Spinal cord (tissue), 10 donors: ENCODE measurements at places on chromosomes 11 and 22. TPM values are rescaled to one million over a fixed set of nuclear protein-coding genes. Genes with fewer than 3 reads are reported as not detected.

GRCh38 chr22:28560046-28560742 is 119.4 kb downstream of the TTC28 start:
- no peak overlapping the region for H3K4me3 ChIP-seq
- no peaks in the 10 kb centered on the region for H3K27me3 ChIP-seq
- no peak for DNase-seq
- no peaks in the 10 kb centered on the region for H3K4me1 ChIP-seq
- H3K36me3 ChIP-seq: no peaks in the 10 kb centered on the region
- no peak overlapping the region for H3K27ac ChIP-seq

DNA sequence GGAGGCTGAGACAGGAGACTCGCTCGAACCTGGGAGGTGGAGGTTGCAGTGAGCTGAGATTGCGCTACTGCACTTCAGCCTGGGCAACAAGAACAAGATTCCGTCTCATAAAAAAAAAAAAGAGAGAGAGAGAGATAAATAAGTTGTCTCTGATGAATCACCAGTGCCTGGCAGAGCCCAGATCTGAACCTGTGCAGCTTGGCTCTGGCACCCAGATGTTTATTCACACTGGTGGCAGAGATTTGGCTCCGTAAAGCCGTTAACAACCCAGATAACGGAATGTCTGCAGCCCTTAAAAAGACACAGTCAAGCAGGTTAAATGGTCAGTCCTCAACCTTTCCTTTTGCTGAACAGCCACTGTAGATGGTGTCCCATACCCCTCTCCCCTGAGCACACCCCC is 33.5 kb upstream of the RTL6 start:
- no peak for DNase-seq
- H3K27me3 ChIP-seq: no peaks in the 10 kb centered on the region

- peaks cover 7% of the 10 kb centered on the region for H3K36me3 ChIP-seq
- no peaks in the 10 kb centered on the region for H3K27me3 ChIP-seq
- H3K27ac ChIP-seq: no peak overlapping the region
- no peaks in the 10 kb centered on the region for H3K4me1 ChIP-seq
- DNase-seq: no peak
Measured at GRCh38 chr11:118415739-118416068, 14.3 kb downstream of the ATP5MG start.

GRCh38 chr11:104328512-104328907 is 164.6 kb upstream of the PDGFD start:
- H3K27ac ChIP-seq: no peak overlapping the region
- DNase-seq: no peak
- no peak overlapping the region for H3K4me3 ChIP-seq
- no peaks in the 10 kb centered on the region for H3K4me1 ChIP-seq
- H3K27me3 ChIP-seq: no peaks in the 10 kb centered on the region
- H3K36me3 ChIP-seq: no peaks in the 10 kb centered on the region

- no peak for DNase-seq
- peaks cover 18% of the 10 kb centered on the region for H3K4me1 ChIP-seq
- H3K4me3 ChIP-seq: no peak overlapping the region
- peaks cover 26% of the 10 kb centered on the region for H3K36me3 ChIP-seq
Measured at GRCh38 chr22:20953668-20954500, 13.2 kb upstream of the AIFM3 start.

The OR8D1 gene
- not detected for polyA plus RNA-seq

The MS4A3 gene
- 0.93 TPM for polyA plus RNA-seq

DNA sequence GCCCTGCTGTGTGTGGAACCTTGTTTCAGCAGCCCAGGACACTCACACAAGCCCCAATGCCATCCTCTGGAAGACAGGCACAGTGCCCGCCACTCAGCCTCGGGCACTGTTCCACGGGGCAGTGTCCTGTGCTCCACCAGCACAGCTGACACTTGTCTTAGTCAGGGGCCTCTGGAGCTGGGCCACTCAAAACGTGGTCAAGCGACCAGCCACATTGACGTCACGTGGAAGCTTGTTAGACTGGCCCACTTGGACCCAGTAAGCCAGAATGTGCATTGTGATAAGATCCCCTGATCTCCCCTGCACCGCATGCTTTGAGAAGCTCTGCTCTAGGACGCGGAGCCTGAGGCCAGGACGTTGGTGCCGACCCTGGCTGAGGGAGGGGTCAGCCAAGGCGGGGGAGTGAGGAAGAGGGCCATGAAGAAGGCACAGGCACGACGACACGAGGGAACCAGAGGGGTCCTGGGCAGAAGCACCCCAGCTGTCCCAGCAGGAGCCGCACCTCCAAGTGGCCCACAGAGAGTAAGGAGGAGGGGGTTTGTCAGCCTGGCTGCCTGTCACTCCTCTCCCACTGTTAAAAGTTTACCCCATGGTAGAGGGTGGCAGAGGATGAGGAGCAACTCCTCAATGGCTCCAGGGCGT is 64.6 kb downstream of the LINC01488 start:
- H3K4me3 ChIP-seq: no peak overlapping the region
- H3K27me3 ChIP-seq: no peaks in the 10 kb centered on the region
- no peaks in the 10 kb centered on the region for H3K36me3 ChIP-seq
- peaks cover 8% of the 10 kb centered on the region for H3K4me1 ChIP-seq
- no peak for DNase-seq

The C11orf16 gene
- polyA plus RNA-seq: 0.30 TPM

The ARHGAP42 gene
- 25.4 TPM for polyA plus RNA-seq

The SHISAL1 gene
- 17.0 TPM for polyA plus RNA-seq

GRCh38 chr11:79045018-79045799 is 395.6 kb downstream of the TENM4 start:
- no peaks in the 10 kb centered on the region for H3K27me3 ChIP-seq
- H3K4me1 ChIP-seq: peaks cover 11% of the 10 kb centered on the region
- H3K36me3 ChIP-seq: no peaks in the 10 kb centered on the region
- no peak overlapping the region for H3K27ac ChIP-seq
- DNase-seq: no peak

The NPAS4 gene
- polyA plus RNA-seq: 0.44 TPM

GRCh38 chr11:43690929-43691725 is 10.6 kb downstream of the HSD17B12 start:
- H3K4me1 ChIP-seq: peaks cover 3% of the 10 kb centered on the region
- no peak for DNase-seq
- no peak overlapping the region for H3K27ac ChIP-seq
- H3K27me3 ChIP-seq: no peaks in the 10 kb centered on the region
- H3K36me3 ChIP-seq: no peaks in the 10 kb centered on the region

The HEPN1 gene
- 68.9 TPM for polyA plus RNA-seq

The TIMP3 gene
- polyA plus RNA-seq: 231 TPM

The USH1C gene
- 3.7 TPM for polyA plus RNA-seq

DNA sequence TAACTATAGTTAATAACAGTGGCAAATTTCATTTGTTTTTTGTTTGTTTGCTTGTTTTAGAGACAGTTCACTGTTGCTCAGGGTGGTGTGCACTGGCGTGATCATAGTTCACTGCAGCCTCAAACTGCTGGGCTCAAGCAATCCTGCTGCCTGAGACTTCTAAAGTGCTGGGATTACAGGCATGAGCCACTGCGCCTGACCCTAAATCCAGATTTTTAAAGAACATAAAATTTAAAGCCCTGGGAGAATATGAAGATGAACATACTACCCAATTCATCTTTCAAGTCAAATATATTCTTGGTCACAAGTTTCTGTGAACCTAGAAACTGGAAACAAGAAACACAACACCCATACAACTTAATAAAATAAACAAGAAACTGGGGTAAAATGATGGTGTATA is 28.1 kb downstream of the RRAS2 start:
- H3K27ac ChIP-seq: no peak overlapping the region
- no peak overlapping the region for H3K4me3 ChIP-seq
- no peaks in the 10 kb centered on the region for H3K27me3 ChIP-seq
- H3K36me3 ChIP-seq: no peaks in the 10 kb centered on the region

DNA sequence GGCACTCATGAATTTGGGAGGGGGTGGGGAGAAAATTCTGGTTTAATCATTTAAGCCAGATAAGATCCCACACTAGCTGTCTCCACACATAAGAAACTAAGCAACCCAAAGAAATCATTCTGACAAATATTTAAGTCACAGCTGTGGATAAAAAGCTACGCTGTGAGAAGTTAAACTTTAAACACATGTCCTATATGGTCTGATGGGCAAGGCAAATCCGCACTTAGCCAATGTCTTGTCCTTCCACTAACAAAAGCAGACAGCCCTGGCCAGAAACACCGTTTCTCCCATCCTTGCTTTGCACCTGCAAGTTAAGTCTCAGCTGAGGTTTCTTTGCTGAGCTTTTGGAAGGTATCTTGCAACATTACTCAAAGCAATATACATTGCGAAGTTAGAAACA is 68.0 kb downstream of the ETS1 start:
- H3K4me3 ChIP-seq: peak overlapping the region; percentile 6
- H3K4me1 ChIP-seq: peaks cover 18% of the 10 kb centered on the region
- no peaks in the 10 kb centered on the region for H3K36me3 ChIP-seq

DNA sequence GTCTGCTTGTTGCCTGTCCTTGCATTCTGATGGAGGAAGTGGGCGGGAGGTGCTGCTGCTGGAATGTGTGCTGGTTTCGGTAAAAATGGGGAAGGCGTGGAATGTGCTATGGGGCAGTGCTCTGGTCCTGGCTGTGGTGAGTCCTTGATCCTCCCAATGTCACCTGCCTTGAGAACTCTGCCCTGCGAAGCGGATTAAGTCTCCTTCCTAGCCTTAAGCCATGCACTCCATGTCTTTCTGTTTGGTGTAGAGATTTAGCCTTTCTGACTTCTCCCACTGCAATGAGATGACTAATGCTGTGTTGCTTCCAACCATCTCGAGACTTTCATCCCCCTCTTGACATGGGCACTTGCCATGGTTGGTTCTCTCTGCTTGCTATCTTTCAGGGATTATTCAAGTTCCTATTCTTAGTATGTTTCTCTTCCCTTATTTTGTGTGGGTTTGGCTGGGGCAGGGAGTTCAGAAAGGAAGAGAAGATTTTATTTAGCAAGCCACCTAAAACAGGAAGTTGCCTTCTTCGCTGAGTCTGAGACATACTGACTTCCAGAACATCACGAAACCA is 687.9 kb downstream of the NTM start:
- H3K27ac ChIP-seq: no peak overlapping the region
- no peaks in the 10 kb centered on the region for H3K36me3 ChIP-seq
- H3K4me1 ChIP-seq: peaks cover 23% of the 10 kb centered on the region
- no peak for DNase-seq
- H3K4me3 ChIP-seq: no peak overlapping the region

The IL10RA gene
- polyA plus RNA-seq: 4.1 TPM

GRCh38 chr11:28736256-28736655 is 628.1 kb downstream of the METTL15 start:
- DNase-seq: no peak
- no peaks in the 10 kb centered on the region for H3K27me3 ChIP-seq
- H3K27ac ChIP-seq: no peak overlapping the region
- no peak overlapping the region for H3K4me3 ChIP-seq

DNA sequence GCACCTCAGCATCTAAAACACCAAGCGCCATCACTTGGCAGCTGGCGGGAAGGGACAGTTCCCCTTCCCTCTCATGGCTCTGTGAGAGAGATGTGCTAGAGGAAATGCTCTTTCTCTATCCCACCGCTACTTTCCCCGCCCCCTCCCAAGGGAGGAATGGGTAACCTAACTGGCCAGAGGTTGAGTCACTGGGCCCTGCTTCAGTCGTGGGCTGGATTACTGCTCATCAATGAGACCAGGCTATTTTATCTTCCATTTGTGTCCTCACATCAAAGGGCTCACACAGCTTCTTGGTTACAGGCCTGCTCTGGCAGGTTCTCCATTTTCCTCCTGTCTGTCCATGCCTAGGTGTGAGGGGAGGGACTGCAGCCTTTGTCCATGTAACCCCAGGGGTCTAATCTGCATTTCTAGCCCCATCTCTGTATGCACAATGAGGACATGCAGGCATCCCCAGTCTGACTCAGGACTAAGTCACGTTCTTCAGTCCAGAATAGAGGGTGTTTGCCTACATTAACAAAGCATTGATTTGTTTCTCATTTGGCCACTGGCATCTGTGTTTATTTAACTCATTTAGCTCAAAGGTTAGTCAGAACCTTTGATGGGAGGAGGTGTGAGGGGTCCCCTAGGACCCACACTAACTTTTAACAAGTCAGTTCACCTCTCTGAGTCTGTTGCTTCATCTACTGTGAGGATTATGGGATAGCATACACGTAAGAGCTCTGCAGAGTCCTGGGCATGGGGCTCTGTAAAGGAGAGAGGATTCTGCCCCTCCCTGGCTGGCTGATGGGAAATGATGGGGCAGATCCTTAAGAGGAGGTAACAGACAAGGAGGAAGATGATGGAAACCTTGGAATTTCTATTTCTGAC is 99.1 kb downstream of the XRRA1 start:
- H3K36me3 ChIP-seq: peaks cover 51% of the 10 kb centered on the region
- no peak for DNase-seq
- no peaks in the 10 kb centered on the region for H3K4me1 ChIP-seq
- no peaks in the 10 kb centered on the region for H3K27me3 ChIP-seq
- no peak overlapping the region for H3K4me3 ChIP-seq

The FLRT1 gene
- 16.5 TPM for polyA plus RNA-seq

DNA sequence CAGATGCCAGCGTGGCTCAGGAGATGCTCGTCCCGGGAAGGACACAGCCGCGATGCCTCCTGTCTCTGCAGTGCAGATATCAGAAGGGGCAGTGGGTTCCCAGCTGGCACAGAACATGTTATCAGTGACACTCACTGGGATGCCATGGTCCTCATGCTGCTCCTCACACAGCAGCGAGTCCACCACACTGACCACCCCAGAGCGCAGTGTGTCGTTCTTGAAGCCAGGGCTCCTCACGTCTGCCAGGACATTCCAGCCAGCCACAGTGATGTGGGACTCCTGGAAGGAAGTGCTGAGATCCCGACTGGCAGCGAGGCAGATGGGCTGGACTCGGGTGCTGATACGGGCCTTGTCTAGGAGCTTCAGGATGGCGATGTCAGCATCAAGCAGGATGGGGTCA is 13.1 kb upstream of the SLC1A2 start:
- no peak overlapping the region for H3K27ac ChIP-seq
- no peaks in the 10 kb centered on the region for H3K27me3 ChIP-seq
- no peak for DNase-seq
- H3K36me3 ChIP-seq: peaks cover 5% of the 10 kb centered on the region

GRCh38 chr11:127993281-127993680 is 594.1 kb downstream of the ETS1 start:
- no peaks in the 10 kb centered on the region for H3K36me3 ChIP-seq
- H3K27me3 ChIP-seq: no peaks in the 10 kb centered on the region
- H3K4me3 ChIP-seq: no peak overlapping the region
- no peak for DNase-seq
- no peak overlapping the region for H3K27ac ChIP-seq

- no peaks in the 10 kb centered on the region for H3K4me1 ChIP-seq
- H3K36me3 ChIP-seq: no peaks in the 10 kb centered on the region
- no peaks in the 10 kb centered on the region for H3K27me3 ChIP-seq
- no peak overlapping the region for H3K27ac ChIP-seq
Measured at GRCh38 chr11:80104191-80104590, 663.4 kb upstream of the TENM4 start.

DNA sequence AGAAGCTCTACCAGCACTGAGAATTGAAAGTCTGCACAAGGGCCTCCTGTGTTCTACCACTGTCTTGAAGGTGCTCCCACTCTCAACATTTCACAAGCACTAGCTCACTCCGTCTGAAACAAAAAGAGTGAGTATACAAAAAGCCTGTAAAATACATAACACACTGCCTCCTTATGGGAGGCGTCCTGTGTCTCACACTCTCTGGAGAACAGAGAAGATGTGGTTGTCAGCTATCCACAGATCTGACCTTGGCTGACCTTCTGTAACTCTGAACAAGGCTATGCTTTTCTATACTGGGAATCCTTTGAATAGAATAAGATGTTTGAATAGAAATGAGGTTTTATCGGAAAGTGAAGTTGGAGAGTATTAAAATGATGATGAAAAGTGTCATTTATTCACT is 171.3 kb upstream of the TMEM45B start:
- DNase-seq: no peak

GRCh38 chr11:69703768-69704507 is at the start of gene FGF19:
Gene FGF19 (minus strand): TSS chr11:69704022. CDS start chr11:69703876, 146 bp downstream.
- H3K36me3 ChIP-seq: no peaks in the 10 kb centered on the region
- peaks cover 70% of the 10 kb centered on the region for H3K4me1 ChIP-seq
- no peak for DNase-seq
- H3K27me3 ChIP-seq: peaks cover 74% of the 10 kb centered on the region
- H3K4me3 ChIP-seq: no peak within 1 kb of the TSS

The TMEM184B gene
- polyA plus RNA-seq: 65.4 TPM
